ENCODE measurements at places on chromosomes 1 and 21.

- DNase-seq = no peak
Observed at GRCh38 chr1:202283991-202284390, 57.7 kb downstream of the UBE2T start.

DNA sequence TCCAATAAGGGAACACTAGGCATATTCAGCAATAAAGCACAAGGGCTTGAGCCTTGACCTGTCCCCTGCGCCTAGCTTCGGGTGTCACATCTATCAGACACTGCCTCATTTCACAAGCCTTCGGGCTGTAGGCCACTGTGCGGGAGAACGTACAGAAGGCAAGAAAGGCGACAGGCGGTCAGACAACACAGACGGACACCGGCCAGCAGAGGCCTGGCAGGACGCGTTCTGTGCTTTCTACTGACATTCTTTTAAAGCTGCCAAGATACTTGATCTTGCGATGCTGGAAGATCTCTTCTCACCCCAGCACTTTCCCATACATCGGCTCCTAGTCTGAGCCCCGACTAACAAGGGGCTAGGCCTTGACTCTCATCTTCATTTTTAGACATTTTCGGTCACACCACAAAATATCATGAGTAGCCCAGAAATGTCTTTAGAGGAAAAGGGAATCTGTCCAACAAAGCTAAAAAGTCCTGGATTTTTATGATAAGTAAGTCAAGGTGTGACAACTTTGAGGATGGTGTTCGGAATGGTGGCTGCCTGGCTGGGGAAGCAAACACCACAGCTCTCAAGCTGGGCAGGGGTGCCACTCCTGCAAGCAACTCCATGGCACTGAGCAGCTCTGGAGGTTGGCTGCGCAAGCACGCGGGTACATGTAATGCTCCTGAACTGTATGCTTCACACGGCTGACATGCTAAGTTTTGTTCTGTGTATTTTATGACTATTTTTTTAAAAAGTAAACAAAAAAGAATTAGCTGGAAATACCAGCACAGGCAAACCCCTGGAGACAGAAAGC, 18.7 kb downstream of the RIPK4 start:
- no peak for DNase-seq

DNA sequence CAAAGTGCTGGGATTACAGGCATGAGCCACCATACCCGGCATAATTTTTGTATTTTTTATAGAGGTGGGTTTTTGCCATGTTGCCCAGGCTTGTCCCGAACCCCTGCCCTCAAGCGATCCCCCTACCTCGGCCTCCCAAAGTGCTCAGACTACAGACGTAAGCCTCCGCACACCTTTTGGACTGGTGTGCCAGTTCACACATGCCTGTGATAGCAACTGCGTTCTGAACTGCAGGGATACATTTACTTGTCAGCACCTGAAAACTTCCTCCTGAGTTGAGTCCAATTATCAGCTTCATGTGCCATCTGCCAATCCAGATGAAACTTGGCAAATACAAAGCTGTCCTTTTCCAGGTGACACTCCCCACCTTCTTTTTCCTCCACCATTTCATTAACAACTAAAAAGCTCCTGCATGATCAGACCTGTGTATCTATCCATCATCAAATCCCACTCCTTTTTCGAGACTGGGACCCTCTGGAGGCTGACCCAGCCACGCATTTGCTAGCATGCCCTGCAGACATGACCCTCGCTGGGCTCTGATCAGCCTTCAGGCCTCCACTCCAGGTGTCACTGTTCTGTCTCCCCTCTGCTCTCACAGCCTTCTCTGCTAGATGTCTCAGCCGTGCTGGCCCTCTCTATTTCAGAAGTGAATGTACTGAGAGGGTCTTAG, 2.1 kb upstream of the DEGS1 start:
- DNase-seq = no peak

DNA sequence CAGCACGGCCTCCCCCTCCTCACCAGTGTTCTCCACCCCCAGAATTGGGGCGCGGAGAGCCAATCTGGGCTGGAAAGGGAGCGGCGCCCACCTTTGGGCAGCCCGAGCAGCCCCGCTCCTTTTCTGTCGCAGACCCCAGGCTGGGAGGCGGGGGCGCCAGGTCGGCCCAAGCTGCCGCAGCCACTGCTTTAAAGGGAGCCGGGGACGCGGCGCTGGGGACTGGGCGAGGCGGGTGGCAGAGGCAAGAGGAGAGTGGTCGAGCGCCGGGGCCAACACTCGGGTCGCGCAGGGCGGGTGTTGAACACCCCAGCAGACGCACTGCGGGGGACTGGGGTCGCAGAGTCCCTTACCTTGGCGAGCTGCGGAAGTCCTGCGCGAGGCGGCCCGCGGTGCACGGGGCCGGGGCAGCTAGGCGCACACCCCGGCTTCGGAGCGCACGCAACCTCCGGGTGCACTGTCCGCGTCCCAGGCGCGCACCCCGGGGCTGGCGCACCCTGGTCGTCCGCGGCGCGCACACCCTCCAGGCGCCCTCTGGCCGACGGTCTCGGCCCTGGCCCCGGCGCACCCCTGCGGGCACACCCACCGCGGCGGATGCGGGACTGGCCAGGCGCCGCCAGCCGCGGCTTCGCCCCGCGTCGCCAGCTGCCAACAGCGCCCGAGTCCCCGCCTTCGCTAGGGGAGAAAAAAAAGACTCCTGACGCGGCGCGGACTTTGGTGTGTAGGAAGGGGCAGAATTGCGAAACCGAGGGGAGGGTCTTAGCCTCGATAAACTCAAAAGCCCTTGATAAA, at the start of gene KANK4:
Gene KANK4 (minus strand): TSS at position 679 of the 789 bp plus-strand sequence. CDS start 37,870 bp downstream, outside the sequence.
- DNase-seq = no peak

DNA sequence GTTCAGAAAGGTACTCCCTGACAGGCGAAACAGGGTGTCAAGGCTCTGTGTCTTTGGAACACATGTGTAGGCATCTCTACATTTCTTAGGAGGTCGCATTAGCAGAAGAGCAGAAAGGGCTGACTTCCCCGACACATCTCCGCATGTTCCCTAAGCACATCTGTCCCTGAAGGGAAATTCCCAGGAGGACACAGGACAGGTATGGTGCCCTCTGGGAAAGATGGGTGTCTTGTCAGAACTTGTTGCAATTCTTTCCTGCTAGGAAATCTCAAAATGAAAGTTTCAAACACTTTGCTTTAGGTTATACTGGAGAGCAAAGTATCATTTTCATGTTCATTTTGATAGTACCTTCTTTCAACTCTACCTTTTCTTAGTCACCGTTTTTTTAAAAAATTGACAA, 2.0 kb downstream of the DSCAM start:
- DNase-seq = no peak

GRCh38 chr1:209534496-209535250, 48.8 kb upstream of the CAMK1G start:
- no peak for DNase-seq

DNA sequence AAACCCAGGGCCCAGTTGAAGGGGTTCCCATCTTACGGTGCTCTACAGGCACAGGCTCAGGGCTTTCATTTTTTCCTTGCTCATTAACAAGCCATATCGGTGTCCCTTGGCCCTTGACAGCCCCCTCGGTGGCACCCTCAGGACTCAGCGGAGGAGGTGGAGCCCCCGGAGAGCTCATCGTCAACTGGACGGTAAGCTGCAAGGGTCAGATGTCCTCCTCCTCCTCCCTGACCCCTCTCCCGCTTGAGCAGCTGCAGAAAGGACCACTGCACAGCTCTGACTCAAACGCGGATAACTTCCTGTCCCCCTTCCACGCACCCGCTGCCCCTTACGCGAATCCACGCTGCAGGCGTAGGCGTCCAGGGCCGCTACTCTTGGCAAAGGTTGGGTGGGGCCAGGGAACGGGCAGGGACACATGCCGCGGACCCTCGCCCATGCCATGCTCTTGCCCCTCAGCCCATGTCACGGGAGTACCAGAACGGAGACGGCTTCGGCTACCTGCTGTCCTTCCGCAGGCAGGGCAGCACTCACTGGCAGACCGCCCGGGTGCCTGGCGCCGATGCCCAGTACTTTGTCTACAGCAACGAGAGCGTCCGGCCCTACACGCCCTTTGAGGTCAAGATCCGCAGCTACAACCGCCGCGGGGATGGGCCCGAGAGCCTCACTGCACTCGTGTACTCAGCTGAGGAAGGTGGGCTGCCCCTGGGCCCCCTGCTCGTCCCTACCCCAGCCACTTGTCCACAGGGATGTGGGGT, 14.7 kb downstream of the TMEM81 start:
- DNase-seq = no peak

- DNase-seq = no peak
Observed at GRCh38 chr1:1086911-1087341, 12.8 kb upstream of the RNF223 start.

GRCh38 chr21:45401916-45402900, 2.8 kb upstream of the COL18A1 start:
- DNase-seq = no peak

GRCh38 chr1:64493831-64494230, 23.9 kb downstream of the CACHD1 start:
- DNase-seq = no peak

DNA sequence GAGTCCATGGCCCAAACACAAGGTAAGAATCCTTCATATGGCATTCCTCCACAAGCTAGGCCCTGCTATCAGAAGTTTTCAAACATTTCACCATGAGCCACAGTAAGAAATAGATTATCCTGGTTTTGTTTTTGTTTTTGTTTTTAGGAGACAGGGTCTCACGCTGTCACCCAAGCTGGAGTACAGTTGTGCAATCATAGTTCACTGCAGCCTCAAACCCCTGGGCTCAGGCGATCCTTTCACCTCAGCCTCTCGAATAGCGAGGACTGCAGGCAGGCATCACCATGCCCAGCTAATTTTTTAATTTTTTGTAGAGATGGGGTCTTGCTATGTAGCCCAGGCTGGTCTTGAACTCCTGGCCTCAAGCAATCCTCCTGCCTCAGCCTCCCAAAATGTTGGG, 218.8 kb downstream of the TOMM20 start:
- DNase-seq = no peak

GRCh38 chr1:198677871-198678270, 39.0 kb downstream of the PTPRC start:
- no peak for DNase-seq

DNA sequence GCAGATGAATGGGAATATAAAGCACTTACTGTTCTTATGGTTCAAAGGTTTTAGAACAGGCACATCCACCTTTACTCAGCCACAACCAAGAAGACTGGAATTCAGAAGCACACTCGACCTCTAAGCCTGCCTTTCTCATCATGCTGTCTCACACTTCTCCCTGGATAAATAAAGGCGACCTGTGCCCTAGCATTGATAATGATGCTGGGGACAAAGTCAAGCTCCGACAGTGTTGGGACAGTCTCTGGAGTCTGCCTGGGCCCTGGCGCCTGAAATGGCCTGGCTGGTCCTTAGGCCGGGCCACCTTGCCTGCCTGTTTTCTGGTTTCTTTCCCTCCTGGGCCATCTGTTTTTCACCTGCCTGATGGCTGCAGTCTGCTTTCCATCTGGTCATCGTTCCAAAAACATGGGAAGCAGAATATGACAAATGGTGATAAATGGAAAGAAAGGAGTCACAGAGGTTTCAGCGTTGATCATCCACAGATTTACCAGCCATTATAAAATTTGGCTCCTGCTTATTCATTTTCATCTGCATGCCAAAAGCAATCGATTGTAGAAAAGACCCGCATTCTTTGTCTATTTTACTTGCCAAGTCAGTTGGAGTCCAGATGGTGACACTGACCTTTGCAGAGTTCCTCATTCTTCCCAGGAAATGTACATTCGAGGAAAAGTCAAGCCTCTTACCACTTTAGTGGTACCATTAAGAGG, 91.2 kb upstream of the KCNJ15 start:
- DNase-seq = no peak

DNA sequence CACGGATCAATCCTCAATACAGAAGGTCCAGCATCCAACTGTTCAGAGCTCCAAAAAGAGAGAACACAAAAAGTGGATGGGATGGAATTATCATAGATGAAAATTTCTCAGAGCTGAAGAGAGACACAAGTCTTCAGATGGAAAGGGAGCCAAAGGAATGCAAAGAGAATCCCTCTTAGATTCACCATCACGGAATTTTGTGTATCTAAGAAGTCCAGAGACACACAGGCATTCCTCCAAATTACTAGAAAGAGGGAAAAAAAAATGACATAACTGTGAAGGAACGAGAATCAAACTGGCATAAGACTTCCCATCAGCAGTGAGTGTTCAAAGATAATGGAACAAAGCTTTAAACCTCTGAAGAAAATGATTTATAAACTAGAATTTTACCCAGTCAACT, 101.2 kb downstream of the ZSCAN20 start:
- DNase-seq = no peak

- no peak for DNase-seq
Observed at GRCh38 chr1:3518256-3518655, 63.8 kb downstream of the ARHGEF16 start.

- no peak for DNase-seq
Observed at GRCh38 chr1:39381839-39382238, 109.6 kb upstream of the BMP8A start.

DNA sequence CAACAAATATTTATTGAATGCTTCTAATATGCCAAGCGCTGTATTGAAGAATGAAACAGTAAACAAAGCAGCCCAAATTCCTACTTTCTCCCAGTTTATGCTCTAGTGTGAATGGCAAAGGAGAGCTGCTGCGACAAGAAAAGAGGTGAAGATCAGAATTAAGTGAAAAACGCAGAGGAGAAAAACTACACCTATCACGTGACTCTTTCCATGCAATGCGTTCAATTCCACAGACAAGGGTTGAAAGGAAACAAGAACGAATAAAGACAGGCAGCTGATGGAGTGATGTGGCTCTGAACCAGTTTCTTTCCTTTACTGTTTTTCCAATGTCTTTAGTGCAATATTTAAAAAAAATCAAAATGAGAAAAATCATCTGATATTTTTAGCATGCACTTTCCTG, 23.6 kb downstream of the MT1HL1 start:
- DNase-seq = no peak

Data from NCI-H510A treated with DMSO at 0.1 percent for 48 hours (cell line).